Osteoblast (primary cell): ENCODE measurements at places on chromosomes 6 and 20.

- no peaks in the 10 kb centered on the region for H3K36me3 ChIP-seq
- no peak overlapping the region for H3K27ac ChIP-seq
- H3K27me3 ChIP-seq, result no peaks in the 10 kb centered on the region
- H3K4me3 ChIP-seq, result no peak overlapping the region
Observed at GRCh38 chr6:162719528-162719927, 8.0 kb downstream of the PRKN start.

GRCh38 chr20:50866036-50866685, 65.1 kb downstream of the ADNP start:
- DNase-seq, result peak; percentile 38
- H3K4me1 ChIP-seq, result no peaks in the 10 kb centered on the region
- no peak overlapping the region for H3K4me3 ChIP-seq
- no peak overlapping the region for H3K27ac ChIP-seq
- H3K27me3 ChIP-seq, result no peaks in the 10 kb centered on the region

GRCh38 chr6:83273596-83273995, 80.4 kb downstream of the RWDD2A start:
- DNase-seq, result peak; percentile 31
- peaks cover 15% of the 10 kb centered on the region for H3K4me1 ChIP-seq
- H3K36me3 ChIP-seq, result no peaks in the 10 kb centered on the region
- H3K27me3 ChIP-seq, result no peaks in the 10 kb centered on the region
- no peak overlapping the region for H3K4me3 ChIP-seq

- H3K27ac ChIP-seq, result peak overlapping the region; percentile 93
- peaks cover 18% of the 10 kb centered on the region for H3K4me1 ChIP-seq
- peak; percentile 60 for DNase-seq
Observed at GRCh38 chr6:143059663-143060353, 881 bp upstream of the AIG1 start.

GRCh38 chr6:146388736-146389364, 154.8 kb upstream of the RAB32 start:
- H3K4me1 ChIP-seq, result no peaks in the 10 kb centered on the region
- no peak overlapping the region for H3K4me3 ChIP-seq
- H3K27me3 ChIP-seq, result no peaks in the 10 kb centered on the region
- no peaks in the 10 kb centered on the region for H3K36me3 ChIP-seq
- no peak for DNase-seq

DNA sequence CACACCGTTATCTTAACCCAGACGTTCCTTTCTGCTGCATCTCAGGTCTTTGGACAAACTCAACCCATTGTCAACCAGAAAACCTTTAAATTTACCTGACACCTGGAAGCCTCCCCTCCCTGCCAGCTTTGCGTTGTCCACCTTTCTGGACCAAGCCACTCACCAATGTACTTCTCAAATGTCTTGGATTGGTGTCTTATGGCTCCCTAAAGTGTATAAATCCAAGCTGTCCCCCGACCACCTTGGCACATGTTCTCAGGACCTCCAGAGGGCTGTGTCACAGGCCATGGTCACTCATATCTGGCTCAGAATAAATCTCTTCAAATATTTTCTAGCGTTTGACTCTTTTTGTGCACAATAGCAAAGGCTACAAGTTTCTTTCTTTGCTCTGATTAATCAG, 250.0 kb downstream of the DLL1 start:
- no peak overlapping the region for H3K27ac ChIP-seq
- H3K36me3 ChIP-seq, result no peaks in the 10 kb centered on the region
- DNase-seq, result no peak

GRCh38 chr20:11582060-11582459, 335.6 kb upstream of the BTBD3 start:
- no peaks in the 10 kb centered on the region for H3K36me3 ChIP-seq
- peaks cover 4% of the 10 kb centered on the region for H3K27me3 ChIP-seq
- H3K27ac ChIP-seq, result no peak overlapping the region
- no peak overlapping the region for H3K4me3 ChIP-seq
- no peaks in the 10 kb centered on the region for H3K4me1 ChIP-seq

DNA sequence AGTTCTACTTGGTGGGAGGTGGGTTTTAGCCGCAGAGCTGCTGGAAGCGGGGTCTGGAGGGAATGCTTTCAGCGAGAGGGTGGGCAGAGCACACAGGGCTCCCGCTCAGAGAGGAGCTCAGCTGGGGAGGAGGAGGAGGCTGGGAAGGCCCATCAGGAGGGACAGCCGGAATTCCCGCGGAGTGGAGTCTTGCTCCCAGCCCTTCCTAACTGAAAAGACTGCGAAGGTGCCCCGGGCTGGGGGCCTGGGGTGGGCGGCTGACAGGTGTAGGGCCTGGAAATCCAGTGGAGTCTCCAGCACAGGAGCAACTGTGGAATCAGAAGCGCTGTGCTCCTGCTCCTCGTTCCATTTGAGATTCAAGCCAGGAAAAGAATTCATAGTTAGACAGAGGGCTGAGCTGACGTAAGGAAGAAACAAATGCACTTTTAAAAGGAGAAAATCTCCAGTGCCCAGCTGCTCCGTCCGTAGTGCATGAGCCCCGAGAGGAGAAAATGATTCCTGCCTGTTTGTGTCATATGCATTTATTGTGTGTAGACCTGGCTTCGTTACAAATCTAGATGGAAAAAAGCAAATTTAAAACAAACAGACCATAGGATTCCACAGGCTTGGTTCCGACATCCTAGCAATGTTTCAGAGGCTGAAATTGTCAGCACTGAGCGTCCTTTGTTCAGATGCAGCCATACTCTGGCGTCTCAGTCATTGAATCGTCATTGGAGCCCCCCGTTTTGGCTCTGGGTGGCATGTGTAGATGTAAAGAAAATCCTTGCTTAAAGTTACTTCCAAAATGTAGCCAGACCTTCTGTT, 197.7 kb downstream of the SMOC2 start:
- no peaks in the 10 kb centered on the region for H3K27me3 ChIP-seq
- H3K4me1 ChIP-seq, result no peaks in the 10 kb centered on the region
- no peak for DNase-seq
- no peak overlapping the region for H3K27ac ChIP-seq
- no peak overlapping the region for H3K4me3 ChIP-seq
- no peaks in the 10 kb centered on the region for H3K36me3 ChIP-seq

DNA sequence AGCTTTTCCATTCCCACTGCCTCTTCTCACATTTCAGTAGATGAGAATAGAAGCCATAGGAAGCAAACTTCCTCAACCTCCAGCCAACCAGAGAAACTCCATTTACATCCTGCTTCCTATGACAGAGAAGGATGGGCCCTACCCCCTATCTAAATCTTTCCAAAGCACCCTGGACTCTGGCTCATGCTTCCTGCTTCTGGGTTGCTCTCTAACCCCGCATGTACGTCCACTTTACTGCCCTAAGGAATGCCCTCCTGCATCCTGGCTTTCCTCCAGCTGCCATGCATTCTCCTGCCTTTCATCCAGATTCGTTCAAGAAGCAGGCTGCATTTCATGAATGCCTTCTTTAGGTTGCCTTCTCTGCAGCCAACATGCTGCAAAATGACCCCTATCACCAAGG, 91.9 kb downstream of the FAM217A start:
- no peak overlapping the region for H3K27ac ChIP-seq
- H3K27me3 ChIP-seq, result no peaks in the 10 kb centered on the region
- H3K4me1 ChIP-seq, result peaks cover 18% of the 10 kb centered on the region
- no peaks in the 10 kb centered on the region for H3K36me3 ChIP-seq
- DNase-seq, result peak; percentile 9

GRCh38 chr6:90478278-90478677, 108.6 kb downstream of the MAP3K7 start:
- H3K4me3 ChIP-seq, result no peak overlapping the region
- H3K27ac ChIP-seq, result no peak overlapping the region
- no peak for DNase-seq
- no peaks in the 10 kb centered on the region for H3K36me3 ChIP-seq

- H3K4me3 ChIP-seq, result no peak overlapping the region
- no peak overlapping the region for H3K27ac ChIP-seq
- H3K27me3 ChIP-seq, result peaks cover 18% of the 10 kb centered on the region
- H3K4me1 ChIP-seq, result peaks cover 8% of the 10 kb centered on the region
- no peaks in the 10 kb centered on the region for H3K36me3 ChIP-seq
Observed at GRCh38 chr20:1508574-1508973, 17.4 kb upstream of the SIRPB2 start.

DNA sequence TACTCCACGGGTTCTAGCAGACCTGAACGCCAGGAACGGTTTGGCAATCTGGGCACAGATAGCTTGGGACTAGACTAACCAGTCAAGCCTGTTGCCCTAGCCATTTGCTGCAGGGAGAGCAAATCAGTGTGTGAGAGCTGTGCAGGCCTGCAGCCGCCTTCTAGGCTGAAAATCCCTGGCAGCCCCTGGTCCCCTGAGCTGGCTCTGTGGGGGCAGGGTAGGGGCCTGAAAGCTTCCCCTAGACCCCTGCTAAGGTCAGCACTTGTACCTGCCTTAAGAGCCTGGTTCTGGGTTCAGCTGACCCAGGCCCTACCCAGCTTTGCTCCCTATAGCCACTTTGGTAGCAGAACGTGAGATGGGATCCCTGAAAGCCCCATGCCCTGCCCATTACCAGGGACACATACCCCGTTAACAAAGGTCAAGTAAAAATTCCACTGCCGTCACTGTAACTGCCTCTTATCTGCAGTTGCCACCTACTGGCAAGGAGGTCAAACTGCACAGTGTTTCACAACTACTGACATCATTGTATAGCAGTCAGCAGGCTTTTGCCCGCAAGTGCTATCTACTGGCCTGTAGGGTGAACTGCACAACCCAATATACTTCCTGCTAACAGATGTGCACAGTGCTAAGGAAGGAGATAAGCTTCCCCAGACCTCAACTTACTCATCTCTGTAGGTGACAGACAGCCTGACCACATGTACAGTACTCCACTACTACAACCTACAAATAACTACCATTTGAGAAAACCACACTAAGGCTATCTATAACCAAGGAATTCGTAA, 95.1 kb upstream of the OLIG3 start:
- H3K4me1 ChIP-seq, result no peaks in the 10 kb centered on the region
- no peaks in the 10 kb centered on the region for H3K27me3 ChIP-seq
- no peaks in the 10 kb centered on the region for H3K36me3 ChIP-seq
- no peak overlapping the region for H3K27ac ChIP-seq
- DNase-seq, result peak; percentile 53

DNA sequence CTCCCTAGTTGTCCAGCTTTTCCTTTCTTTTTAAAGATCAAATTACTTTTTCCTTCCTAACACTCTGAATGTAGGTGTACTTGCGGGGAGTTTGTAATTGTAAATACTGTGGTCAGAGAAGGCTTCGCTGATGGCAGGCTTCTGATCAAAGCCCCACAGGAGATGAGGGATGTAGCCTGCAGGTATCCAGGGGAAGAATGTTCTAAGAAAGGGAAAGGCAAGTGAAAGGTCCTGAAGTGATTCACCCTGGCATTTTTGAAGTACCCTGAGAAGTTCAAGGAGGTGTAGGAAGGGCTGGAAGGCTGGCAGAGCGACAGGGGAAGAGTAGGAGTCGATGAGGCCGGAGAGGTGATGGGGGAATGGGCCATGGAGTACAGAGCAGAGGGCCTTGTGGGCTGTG, 38.2 kb upstream of the CCN6 start:
- H3K4me3 ChIP-seq, result no peak overlapping the region
- H3K4me1 ChIP-seq, result peaks cover 51% of the 10 kb centered on the region
- no peaks in the 10 kb centered on the region for H3K36me3 ChIP-seq

GRCh38 chr6:43278524-43279078, 19.5 kb upstream of the SLC22A7 start:
- H3K4me1 ChIP-seq, result peaks cover 17% of the 10 kb centered on the region
- peak overlapping the region; percentile 68 for H3K27ac ChIP-seq
- H3K4me3 ChIP-seq, result no peak overlapping the region
- DNase-seq, result peak; percentile 98

DNA sequence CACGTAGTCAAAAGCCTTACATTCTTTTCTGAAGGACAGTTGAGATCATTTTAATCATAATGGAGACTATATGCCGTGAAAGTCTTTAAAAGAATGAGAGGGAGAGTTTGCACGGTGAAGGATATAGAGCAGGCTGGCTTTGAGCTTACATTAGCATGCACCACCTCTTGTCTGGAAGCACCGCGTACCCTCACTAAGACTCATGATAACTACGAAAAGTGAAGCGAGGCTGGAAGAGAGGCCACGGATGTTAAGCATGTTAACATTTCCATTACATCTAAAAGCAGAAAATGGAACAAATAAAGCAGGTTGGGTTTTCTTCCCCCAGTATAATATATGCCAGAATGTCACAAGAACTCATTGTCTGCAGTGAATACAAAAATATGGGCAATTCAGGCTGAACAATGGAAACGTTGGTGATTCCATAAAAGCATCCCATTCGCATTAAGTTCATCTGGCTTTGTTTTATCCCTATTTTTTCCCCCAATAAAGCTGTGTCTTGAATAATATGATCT, 40.6 kb upstream of the NKX2-2 start:
- DNase-seq, result no peak
- H3K27me3 ChIP-seq, result no peaks in the 10 kb centered on the region
- H3K36me3 ChIP-seq, result no peaks in the 10 kb centered on the region
- no peak overlapping the region for H3K4me3 ChIP-seq
- H3K27ac ChIP-seq, result no peak overlapping the region

DNA sequence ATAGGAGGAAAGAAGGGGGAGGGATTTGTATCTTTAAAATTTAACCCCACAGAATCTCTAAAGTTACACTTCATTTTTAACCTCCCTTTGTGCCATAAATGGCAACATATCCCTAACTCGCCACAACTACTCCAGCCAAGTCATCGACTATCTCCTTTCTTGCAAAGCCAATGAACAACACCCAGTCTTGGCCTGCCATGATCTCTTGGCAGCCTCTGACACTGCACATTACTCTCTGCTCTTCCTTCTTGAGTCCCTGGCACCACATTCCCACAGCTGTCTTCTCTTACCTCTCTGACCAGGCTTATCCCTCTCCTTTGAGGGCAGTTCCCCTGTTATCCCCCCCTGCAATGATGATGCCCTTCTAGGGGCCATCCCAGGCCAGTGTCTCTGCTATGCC, 42.5 kb downstream of the MBOAT1 start:
- H3K4me1 ChIP-seq, result no peaks in the 10 kb centered on the region
- no peaks in the 10 kb centered on the region for H3K36me3 ChIP-seq
- H3K27ac ChIP-seq, result no peak overlapping the region
- DNase-seq, result no peak
- no peaks in the 10 kb centered on the region for H3K27me3 ChIP-seq

DNA sequence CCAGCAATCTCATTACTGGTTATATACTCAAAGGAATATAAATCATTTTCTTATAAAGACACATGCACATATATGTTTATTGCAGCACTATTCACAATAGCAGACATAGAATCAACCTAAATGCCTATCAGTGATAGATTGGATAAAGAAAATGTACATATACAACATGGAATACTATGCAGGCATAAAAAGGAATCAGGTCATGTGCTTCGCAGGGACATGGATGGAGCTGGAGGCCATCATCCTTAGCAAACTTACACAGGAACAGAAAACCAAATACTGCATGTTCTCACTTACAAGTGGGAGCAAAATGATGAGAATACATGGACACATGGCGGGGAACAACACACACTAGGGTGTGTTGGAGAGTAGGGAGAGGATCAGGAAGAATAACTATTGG, 58.1 kb upstream of the FBXO30 start:
- no peaks in the 10 kb centered on the region for H3K27me3 ChIP-seq
- H3K4me3 ChIP-seq, result no peak overlapping the region
- H3K4me1 ChIP-seq, result no peaks in the 10 kb centered on the region
- no peaks in the 10 kb centered on the region for H3K36me3 ChIP-seq
- no peak for DNase-seq

- H3K27me3 ChIP-seq, result no peaks in the 10 kb centered on the region
- peaks cover 11% of the 10 kb centered on the region for H3K4me1 ChIP-seq
- no peak for DNase-seq
- no peaks in the 10 kb centered on the region for H3K36me3 ChIP-seq
- peak overlapping the region; percentile 88 for H3K27ac ChIP-seq
Observed at GRCh38 chr6:95578106-95578410, 723 bp downstream of the MANEA start.
